ENCODE measurements at places on chromosomes 7 and 10. TPM values are rescaled to one million over a fixed set of nuclear protein-coding genes. Genes with fewer than 3 reads are reported as not detected.

PHKG1 gene
- total RNA-seq, result 0.91 TPM

DNA sequence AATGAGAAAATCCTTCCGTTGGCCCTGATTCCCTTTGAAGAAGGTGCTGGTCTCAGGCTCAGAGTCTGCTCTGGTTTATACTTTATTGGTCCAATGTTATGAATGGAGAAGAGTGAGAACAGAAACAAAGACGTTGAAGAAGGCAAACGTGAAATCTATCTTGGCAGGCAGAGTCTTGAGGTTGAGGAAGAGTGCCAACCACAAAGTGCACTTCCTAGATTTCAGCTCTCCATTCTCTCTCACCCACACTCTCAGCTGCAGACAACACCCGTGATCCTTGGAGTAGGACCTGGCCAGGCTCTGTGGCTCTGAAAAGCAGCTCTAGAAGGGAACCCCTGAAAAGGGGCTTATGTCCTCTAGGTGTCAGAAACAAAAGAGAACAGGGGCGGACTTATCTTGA is 128.9 kb upstream of the PLXNA4 start:
- no peaks in the 10 kb centered on the region for H3K36me3 ChIP-seq
- no peaks in the 10 kb centered on the region for H3K27me3 ChIP-seq
- no peak overlapping the region for H3K27ac ChIP-seq

- DNase-seq, result no peak
- H3K36me3 ChIP-seq, result no peaks in the 10 kb centered on the region
- no peak overlapping the region for H3K27ac ChIP-seq
- H3K27me3 ChIP-seq, result no peaks in the 10 kb centered on the region
These were observed 24.7 kb upstream of the DPYSL4 start for GRCh38 chr10:132162021-132162531.

C1GALT1 gene
- 43.0 TPM for total RNA-seq

DYNC1I1 gene
- 2.6 TPM for total RNA-seq

- DNase-seq, result no peak
- no peaks in the 10 kb centered on the region for H3K27me3 ChIP-seq
- peak overlapping the region; percentile 67 for H3K4me3 ChIP-seq
These were observed 46.7 kb downstream of the TNS3 start for GRCh38 chr7:47535035-47535703.

GRCh38 chr10:77146712-77147336 is 490.8 kb downstream of the KCNMA1 start:
- H3K27me3 ChIP-seq, result no peaks in the 10 kb centered on the region
- H3K36me3 ChIP-seq, result no peaks in the 10 kb centered on the region
- H3K4me1 ChIP-seq, result no peaks in the 10 kb centered on the region
- H3K27ac ChIP-seq, result no peak overlapping the region
- DNase-seq, result no peak

- no peaks in the 10 kb centered on the region for H3K27me3 ChIP-seq
- no peak for DNase-seq
- no peaks in the 10 kb centered on the region for H3K4me1 ChIP-seq
- H3K27ac ChIP-seq, result no peak overlapping the region
- no peak overlapping the region for H3K4me3 ChIP-seq
These were observed 317.7 kb downstream of the CAMK1D start for GRCh38 chr10:12667052-12667451.

GPR15LG gene
- total RNA-seq, result 0.44 TPM

DNA sequence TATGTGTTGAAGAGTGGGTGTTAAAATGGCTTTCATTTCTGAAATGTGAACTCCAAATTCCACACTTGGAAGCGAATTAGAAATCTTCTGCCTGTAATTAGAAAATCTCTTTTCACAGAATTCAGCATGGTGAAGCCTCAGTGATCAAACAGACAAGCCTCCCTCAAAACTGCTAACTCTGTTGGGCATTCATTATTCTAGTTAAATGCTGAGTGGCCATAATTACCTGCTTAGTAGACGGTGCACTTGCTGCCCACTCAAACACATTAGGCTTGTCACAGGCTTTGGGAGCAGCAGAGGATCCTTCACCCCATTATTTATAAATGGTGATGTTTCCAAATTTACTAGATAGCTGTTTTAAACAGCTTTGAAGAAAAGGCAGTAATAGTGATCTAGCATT is 177.2 kb upstream of the PCLO start:
- no peak overlapping the region for H3K4me3 ChIP-seq
- no peaks in the 10 kb centered on the region for H3K27me3 ChIP-seq
- H3K4me1 ChIP-seq, result no peaks in the 10 kb centered on the region
- DNase-seq, result peak; percentile 52
- H3K36me3 ChIP-seq, result no peaks in the 10 kb centered on the region

- H3K27ac ChIP-seq, result no peak overlapping the region
- no peaks in the 10 kb centered on the region for H3K36me3 ChIP-seq
- DNase-seq, result no peak
- no peak overlapping the region for H3K4me3 ChIP-seq
- H3K4me1 ChIP-seq, result no peaks in the 10 kb centered on the region
These were observed 24.8 kb upstream of the FAM171A1 start for GRCh38 chr10:15395935-15396334.

NPFFR1 gene
- total RNA-seq, result 0.09 TPM

- peak; percentile 68 for DNase-seq
- no peaks in the 10 kb centered on the region for H3K27me3 ChIP-seq
- no peaks in the 10 kb centered on the region for H3K4me1 ChIP-seq
- H3K4me3 ChIP-seq, result peak overlapping the region; percentile 75
These were observed 846 bp downstream of the MINPP1 start for GRCh38 chr10:87505366-87506111.

MYH16 gene
- total RNA-seq, result not detected

CADPS2 gene
- 33.0 TPM for total RNA-seq

DNA sequence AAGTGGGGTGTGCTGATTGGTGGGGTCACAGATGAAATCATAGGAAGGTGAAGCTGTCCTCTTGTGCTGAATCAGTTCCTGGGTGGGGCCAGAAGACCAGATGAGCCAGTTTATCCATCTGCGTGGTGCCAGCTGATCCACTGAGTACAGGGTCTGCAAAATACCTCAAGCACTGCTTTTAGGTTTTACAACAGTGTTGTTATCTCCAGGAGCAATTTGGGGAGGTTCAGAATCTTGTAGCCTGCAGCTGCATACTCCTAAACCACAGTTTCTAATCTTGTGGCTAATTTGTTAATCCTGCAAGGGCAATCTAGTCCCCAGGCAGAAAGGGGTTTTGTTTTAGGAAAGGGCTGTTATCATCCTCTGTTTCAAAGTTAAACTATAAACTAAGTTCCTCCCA is 17.0 kb upstream of the IFRD1 start:
- no peak overlapping the region for H3K27ac ChIP-seq
- no peaks in the 10 kb centered on the region for H3K36me3 ChIP-seq
- no peak for DNase-seq
- no peaks in the 10 kb centered on the region for H3K4me1 ChIP-seq
- H3K4me3 ChIP-seq, result no peak overlapping the region

DNA sequence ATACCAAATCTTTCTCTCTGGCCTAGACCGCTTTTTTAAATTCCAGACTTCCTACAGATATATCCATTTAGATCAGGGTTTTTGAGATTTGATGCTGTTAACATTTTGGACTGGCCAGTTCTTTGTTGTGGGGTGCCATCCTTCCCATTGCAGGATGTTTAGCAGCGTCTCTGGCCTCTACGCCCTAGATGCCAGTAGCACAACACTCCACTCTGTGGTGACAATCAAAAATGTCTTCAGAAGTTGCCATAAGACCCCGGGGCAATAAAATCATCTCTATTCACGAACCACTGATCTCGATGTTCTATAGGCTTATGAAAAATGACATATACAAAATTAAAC is 46.3 kb downstream of the HDAC9 start:
- peaks cover 3% of the 10 kb centered on the region for H3K4me1 ChIP-seq
- H3K27ac ChIP-seq, result no peak overlapping the region

HMX3 gene
- total RNA-seq, result not detected

DNA sequence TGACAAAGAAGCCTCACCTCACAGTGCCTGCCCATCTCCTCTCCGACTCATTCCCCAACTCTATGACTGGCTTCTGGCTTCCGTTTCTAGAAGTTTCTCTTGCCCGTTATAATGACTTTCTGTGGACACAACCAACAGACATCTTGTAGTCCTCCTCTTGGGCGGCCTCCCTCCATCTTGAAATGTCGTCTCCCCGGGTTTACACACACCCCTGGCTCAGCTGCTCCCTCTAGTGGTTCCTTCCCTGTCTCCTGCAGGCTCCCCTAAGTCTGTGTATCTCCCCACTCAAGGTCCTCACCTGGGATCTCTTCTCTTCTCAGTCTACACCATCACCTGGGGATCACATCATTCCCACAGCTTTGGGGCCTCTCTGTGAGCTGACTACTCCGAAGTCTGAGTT is 123.4 kb upstream of the NEBL start:
- H3K4me1 ChIP-seq, result no peaks in the 10 kb centered on the region
- no peak overlapping the region for H3K27ac ChIP-seq
- no peaks in the 10 kb centered on the region for H3K27me3 ChIP-seq
- no peak for DNase-seq
- H3K4me3 ChIP-seq, result no peak overlapping the region

SRI gene
- 141 TPM for total RNA-seq

DNA sequence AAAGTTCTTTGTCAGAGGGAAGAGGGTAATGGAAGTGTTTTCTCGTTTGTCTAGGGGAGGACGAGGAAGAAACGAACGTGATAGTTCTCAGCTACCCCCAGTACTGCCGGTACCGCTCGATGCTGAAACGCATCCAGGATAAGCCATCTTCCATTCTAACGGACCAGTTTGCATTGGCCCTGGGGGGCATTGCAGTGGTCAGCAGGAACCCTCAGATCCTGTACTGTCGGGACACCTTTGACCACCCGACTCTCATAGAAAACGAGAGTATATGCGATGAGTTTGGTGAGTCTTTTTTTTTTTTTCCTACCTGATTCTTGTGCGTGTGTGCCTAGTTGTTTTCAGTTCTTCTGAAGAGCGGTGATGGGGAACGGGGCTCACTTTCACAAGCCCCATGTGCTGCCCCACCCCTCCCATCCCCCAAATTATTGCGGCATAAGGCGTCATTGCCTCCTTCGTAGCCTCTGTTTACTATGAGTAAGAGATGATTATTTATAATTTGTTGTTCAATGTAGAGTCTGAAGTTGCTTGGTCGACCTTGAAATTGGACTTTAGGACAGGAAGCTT is 98.6 kb downstream of the ARID5B start:
- peaks cover 2% of the 10 kb centered on the region for H3K36me3 ChIP-seq
- H3K27ac ChIP-seq, result no peak overlapping the region
- no peaks in the 10 kb centered on the region for H3K27me3 ChIP-seq
- DNase-seq, result no peak
- H3K4me3 ChIP-seq, result no peak overlapping the region
- H3K4me1 ChIP-seq, result peaks cover 23% of the 10 kb centered on the region

DNA sequence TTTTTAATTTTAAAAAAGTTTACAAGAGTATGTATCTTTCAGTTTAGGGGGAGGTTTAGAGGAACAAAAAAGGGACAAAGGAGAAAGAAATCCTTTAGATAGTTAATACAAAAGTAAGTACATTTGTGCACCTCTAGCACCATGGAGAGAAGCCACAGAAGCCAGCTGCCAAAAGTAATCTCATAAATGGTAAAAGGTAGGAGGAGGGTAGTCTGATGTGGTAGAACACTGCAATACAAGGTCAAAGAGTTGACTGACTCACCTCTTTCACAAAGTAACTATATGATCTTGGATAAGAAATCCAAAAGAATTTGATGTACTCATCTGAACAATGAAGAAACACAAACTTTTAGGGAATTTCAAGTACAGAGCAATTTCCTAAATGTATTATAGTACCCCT is 68.1 kb downstream of the CNOT4 start:
- H3K4me1 ChIP-seq, result no peaks in the 10 kb centered on the region
- no peaks in the 10 kb centered on the region for H3K27me3 ChIP-seq
- H3K27ac ChIP-seq, result no peak overlapping the region
- DNase-seq, result no peak
- H3K4me3 ChIP-seq, result no peak overlapping the region

GRCh38 chr7:88153378-88153777 is 66.5 kb downstream of the SRI start:
- H3K27me3 ChIP-seq, result no peaks in the 10 kb centered on the region
- H3K4me3 ChIP-seq, result no peak overlapping the region
- no peak for DNase-seq
- H3K27ac ChIP-seq, result no peak overlapping the region

SMARCD3 gene
- total RNA-seq, result 52.5 TPM

DNA sequence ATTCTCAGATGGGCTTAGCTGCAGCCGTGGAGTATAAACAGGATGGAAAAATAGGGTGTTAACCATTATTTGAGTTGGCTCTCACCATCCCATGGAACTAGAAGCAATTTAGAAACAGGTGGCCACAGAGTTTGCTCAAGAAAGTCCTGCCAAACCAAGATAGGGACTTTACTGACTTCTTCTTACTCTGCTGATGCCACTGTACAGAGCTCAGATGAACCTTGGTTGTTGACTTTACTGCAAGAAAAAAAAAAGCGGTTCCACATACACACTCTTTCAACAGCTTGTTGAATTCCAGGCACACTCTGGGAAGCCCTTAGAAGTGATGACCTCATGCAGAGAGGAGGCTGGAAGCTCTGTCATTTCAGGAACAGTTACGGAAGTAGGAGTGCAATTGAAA is 753.4 kb downstream of the NRG3 start:
- no peaks in the 10 kb centered on the region for H3K27me3 ChIP-seq
- H3K36me3 ChIP-seq, result no peaks in the 10 kb centered on the region
- no peaks in the 10 kb centered on the region for H3K4me1 ChIP-seq
- DNase-seq, result peak; percentile 75
- no peak overlapping the region for H3K4me3 ChIP-seq

DNA sequence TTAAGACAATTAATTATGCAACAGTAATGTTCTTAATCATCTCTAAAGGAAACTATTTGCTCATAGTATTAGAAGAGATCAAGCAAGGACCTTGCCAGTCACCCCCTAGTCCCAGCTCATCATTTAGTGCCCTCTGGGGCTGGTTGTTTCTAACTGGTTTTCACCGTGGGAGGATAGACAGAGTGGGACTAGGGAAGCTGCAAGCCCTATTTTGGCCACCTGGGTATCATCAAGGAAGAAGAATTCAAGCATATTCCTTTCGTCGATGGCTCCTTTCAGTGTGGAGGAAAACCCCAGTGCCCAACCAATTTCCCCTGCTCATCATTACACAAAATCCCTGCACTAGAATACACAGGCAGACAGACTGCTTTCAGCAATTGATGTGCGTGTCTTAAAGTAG is 30.6 kb upstream of the FGFR2 start:
- H3K27me3 ChIP-seq, result no peaks in the 10 kb centered on the region
- no peak overlapping the region for H3K27ac ChIP-seq
- H3K36me3 ChIP-seq, result no peaks in the 10 kb centered on the region
- DNase-seq, result no peak
- H3K4me3 ChIP-seq, result no peak overlapping the region

- H3K4me3 ChIP-seq, result no peak overlapping the region
- no peaks in the 10 kb centered on the region for H3K36me3 ChIP-seq
- H3K27me3 ChIP-seq, result no peaks in the 10 kb centered on the region
- H3K4me1 ChIP-seq, result peaks cover 4% of the 10 kb centered on the region
- H3K27ac ChIP-seq, result no peak overlapping the region
- no peak for DNase-seq
These were observed 2.1 kb upstream of the FMC1 start for GRCh38 chr7:139339025-139339424.

All from kidney (tissue), 22 donors.